ENCODE measurements at places on chromosomes 7 and 10.

- no peak for DNase-seq
Observed at GRCh38 chr10:1184541-1185430, 128.6 kb downstream of the WDR37 start.

- DNase-seq = no peak
Observed at GRCh38 chr7:90625562-90625961, 29.4 kb downstream of the CDK14 start.

GRCh38 chr7:158549176-158549615, 38.4 kb downstream of the PTPRN2 start:
- DNase-seq = no peak

DNA sequence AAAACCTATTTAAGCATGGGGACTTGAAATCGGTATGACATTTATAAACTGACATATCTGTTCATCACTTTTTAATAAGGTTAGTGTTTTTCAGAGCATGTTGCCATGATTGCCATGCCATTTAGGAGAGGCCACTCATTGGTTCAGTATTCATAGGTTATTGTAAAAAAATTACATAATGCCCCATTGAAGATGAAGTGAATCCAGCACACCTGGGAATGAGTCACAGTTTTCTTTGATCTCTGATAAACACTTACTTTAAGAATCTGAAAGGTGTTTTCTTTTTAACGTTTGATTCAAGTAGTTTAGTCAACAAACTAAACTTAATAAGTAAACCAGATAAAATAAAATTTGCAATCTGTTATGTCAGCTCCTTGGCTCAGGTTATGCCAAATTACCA, 278.3 kb downstream of the ARL4A start:
- no peak for DNase-seq

GRCh38 chr7:100563809-100564400, 9.8 kb downstream of the SAP25 start:
- peak; percentile 83 for DNase-seq

- no peak for DNase-seq
Observed at GRCh38 chr7:2373124-2373556, 18.5 kb downstream of the EIF3B start.

- DNase-seq = no peak
Observed at GRCh38 chr7:11133436-11133959, 159.8 kb downstream of the PHF14 start.

- no peak for DNase-seq
Observed at GRCh38 chr7:129188372-129188891, at the start of gene SMO. Gene SMO (plus strand): TSS chr7:129188633. CDS start chr7:129189152, 519 bp downstream.

- DNase-seq = no peak
Observed at GRCh38 chr7:89695241-89695640, 459.0 kb upstream of the STEAP1 start.

DNA sequence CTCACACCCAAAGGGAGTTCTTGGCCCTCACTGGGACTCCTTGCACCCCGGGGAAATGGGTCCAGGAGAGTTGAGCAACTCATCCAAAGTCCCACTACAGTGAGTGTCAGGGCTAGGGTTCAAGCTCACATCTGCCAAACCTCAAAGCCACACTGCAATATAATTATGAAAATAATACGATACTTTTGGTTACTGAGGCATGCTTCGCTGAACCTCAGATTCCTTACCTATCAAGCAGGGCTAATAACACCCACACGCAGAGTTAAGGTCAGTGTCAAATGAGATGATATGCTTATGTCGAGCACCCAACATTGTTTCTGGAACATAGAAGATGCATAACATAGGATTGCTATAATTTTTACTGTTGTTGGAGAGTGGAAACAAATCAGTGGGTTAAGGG, 58.2 kb downstream of the BPGM start:
- no peak for DNase-seq

DNA sequence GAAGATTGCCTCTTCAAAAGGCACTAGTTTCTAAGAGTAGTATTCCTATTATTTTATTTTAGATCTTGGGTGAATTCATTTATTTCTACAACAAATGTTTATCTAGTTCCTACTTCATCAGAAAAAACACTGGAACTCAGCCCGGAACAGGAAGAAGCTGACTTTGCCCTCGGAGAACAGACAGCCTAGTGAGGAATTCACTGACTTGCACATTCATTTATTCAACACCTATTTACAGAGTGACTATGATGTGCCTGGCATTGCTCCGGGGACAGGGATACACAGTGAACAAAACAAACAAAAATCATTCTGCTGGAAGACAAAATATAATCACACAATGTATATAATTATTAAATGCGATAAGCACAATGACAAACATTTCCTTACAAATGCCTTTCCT, 54.4 kb upstream of the SDK1 start:
- no peak for DNase-seq

- DNase-seq = no peak
Observed at GRCh38 chr10:5079306-5079830, 14.8 kb upstream of the AKR1C3 start.
